ENCODE measurements at places on chromosomes 11 and 22. TPM values are rescaled to one million over a fixed set of nuclear protein-coding genes. Genes with fewer than 3 reads are reported as not detected.

- H3K27ac ChIP-seq = no peak within 1 kb of the TSS
- H3K4me1 ChIP-seq = peaks cover 1% of the 10 kb centered on the region
- no peak within 1 kb of the TSS for H3K4me3 ChIP-seq
- no peaks in the 10 kb centered on the region for H3K27me3 ChIP-seq
- no peaks in the 10 kb centered on the region for H3K36me3 ChIP-seq
These were observed at the start of gene APOA1 for GRCh38 chr11:116837231-116838091. Gene APOA1 (minus strand): TSS chr11:116837622. CDS start chr11:116837387, 235 bp downstream.

DNA sequence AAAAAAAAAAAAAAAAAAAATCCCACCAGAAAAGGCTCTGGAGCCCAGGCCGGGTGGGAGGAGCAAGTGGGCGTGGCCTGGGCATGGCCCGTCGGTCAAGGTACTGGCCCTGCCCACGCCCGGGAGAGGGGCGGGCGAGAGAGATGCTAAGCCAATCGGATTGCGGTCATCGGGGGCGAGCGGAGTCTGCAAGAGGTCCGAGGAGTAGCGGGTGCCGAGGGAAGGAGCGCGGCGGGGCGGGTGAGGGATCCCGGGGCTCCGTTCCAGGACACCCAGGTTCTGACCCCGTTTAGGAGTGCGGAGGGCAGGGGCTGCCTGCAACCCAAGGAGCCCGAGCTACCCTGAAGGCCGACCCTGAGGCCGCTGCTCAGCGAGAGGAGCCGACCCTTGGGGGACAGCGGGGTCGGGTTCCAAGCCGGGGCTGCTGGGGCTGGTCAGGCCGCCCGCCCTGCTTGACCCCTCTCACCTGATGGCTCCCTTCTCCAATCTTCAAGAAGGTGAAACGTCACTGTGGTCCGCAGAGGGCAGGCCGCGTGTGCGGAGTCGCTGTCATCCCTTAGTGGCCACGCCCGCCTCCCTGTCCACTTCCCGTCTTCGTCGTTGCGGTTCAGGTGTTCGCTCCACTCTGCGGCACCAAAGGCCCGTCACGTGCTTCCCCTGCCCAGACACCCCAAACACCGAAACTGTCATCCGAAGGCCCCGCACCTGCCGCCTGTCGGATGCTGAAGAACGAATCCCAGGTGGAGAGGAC lies 11.1 kb upstream of the TAB1 start:
- peak; percentile 85 for DNase-seq
- peak overlapping the region; percentile 54 for H3K4me3 ChIP-seq
- H3K4me1 ChIP-seq = peaks cover 7% of the 10 kb centered on the region
- H3K36me3 ChIP-seq = no peaks in the 10 kb centered on the region
- H3K27me3 ChIP-seq = no peaks in the 10 kb centered on the region
- no peak overlapping the region for H3K27ac ChIP-seq

DNA sequence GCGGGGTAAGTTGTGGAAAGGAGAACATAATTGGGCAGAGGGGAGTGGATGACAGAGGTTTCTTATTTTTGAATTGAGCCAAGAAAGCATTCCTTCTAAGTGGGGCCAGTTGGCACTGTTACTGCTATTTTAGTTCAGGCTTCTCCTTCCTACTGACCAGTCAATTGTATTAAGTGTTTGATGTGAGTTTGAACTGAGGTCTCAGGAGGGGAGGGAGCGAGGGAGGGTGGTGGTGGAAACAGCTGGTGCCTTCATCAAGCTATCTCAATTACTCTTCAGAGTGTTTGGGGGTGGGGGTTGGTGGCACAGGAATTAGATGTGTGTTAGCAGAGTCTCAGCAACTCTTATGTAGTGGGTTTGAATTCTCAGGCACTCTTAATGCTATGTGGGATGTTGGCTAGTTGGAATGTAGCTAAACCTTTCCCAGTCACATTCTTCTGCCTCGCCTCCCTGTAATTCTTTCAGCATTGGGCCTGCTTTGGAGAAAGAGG lies 14.5 kb downstream of the CTNND1 start:
- no peaks in the 10 kb centered on the region for H3K27me3 ChIP-seq
- peaks cover 97% of the 10 kb centered on the region for H3K4me1 ChIP-seq
- peak overlapping the region; percentile 2 for H3K4me3 ChIP-seq
- peaks cover 11% of the 10 kb centered on the region for H3K36me3 ChIP-seq
- H3K27ac ChIP-seq = peak overlapping the region; percentile 93

DNA sequence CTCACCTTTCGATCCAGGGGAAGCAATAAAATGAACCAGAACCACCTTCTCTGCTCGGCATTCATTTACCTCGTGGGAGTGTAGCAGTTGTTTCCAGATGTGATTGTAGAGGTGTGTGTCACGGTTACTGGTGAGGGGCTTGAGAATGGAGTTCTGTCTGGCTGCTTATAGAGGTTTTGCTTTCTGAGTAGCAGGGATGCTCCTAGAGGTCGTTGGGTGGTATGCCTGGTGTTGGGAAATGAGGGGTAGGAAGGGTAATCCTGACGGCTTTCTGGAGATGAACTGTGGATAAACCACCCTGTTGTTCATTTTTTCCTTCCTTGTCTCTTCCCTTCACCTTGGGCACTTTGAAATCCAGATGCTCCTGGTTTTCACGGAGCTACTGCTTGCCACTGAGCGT lies 8.1 kb downstream of the TEAD1 start:
- H3K27ac ChIP-seq = peak overlapping the region; percentile 85
- H3K27me3 ChIP-seq = no peaks in the 10 kb centered on the region
- no peaks in the 10 kb centered on the region for H3K36me3 ChIP-seq
- no peak for DNase-seq
- H3K4me1 ChIP-seq = peaks cover 96% of the 10 kb centered on the region

DNA sequence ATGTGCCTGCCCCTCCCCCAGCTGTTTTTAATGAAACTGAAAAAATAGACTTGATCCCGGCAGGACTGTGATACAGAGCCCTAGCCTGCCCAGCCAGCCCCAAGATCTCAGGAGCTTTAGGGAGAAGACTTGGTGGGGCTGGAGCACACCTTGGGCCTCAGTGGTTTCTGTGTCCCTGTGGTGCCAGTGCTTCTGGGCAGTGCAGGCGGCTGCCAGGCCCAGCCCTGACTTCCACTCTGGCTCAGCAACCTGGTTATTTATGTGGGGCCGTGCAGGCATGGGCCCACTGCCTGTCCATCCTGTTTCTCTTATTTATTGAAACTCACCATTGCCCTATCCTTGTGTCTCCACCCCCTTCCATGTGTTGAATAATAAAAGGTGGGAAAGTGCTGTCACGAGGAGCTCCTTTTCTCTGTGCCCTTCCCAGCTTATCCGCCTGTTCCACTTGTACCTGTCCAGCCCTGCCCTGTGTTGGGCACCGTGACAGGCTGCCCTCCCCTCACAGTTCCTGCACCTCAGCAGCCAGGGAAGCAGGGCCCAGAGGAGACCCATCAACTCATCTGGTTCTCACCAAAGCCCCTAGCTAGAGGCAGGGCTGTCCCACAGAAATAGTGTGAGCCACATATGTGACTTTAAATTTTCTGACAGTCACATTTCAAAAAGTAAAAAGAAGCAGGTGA lies 20.2 kb downstream of the RELT start:
- H3K36me3 ChIP-seq = no peaks in the 10 kb centered on the region
- no peaks in the 10 kb centered on the region for H3K4me1 ChIP-seq
- no peak for DNase-seq
- no peak overlapping the region for H3K4me3 ChIP-seq

SERHL2 gene
- total RNA-seq = 2.4 TPM

LGALS1 gene
- total RNA-seq = 734 TPM
